Type B pancreatic cell (in vitro differentiated cells): ENCODE measurements at places on chromosomes 7 and 10. TPM values are rescaled to one million over a fixed set of nuclear protein-coding genes. Genes with fewer than 3 reads are reported as not detected.

The ARL4A gene
- 25.0 and 25.5 TPM in 2 replicates for total RNA-seq

The CFAP70 gene
- 4.9 and 9.7 TPM in 2 replicates for total RNA-seq

The H2BK1 gene
- not detected in 2 replicates for total RNA-seq

The AKR1C3 gene
- total RNA-seq: 9.5 and 14.6 TPM in 2 replicates

GRCh38 chr7:135147341-135147898, 452 bp upstream of the TMEM140 start:
- DNase-seq: no peak

GRCh38 chr7:135159359-135160085, 11.0 kb downstream of the CYREN start:
- DNase-seq: no peak

DNA sequence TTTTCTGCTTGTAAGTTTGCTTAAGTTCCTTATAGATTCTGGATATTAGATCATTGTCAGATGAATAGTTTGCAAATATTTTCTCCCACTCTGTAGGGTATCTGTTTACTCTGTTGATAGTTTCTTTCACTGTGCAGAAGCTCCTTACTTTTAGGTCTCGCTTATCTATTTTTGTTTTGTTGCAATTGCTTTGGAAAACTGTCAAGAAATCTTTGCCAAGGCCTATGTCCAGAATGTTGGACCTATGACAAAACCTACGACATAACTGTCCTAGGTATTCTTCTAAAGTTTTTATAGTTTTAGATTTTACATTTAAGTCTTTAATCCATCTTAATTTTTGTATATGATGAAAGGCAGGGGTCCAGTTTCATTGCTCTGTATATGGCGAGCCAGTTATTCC, 27.4 kb downstream of the COA1 start:
- DNase-seq: no peak
